ENCODE measurements at places on chromosomes 16 and 17. TPM values are rescaled to one million over a fixed set of nuclear protein-coding genes. Genes with fewer than 3 reads are reported as not detected.

GJD3 gene
- total RNA-seq: 2.0 TPM

PPY gene
- not detected for total RNA-seq

KIF2B gene
- not detected for total RNA-seq

BIRC5 gene
- 63.8 TPM for total RNA-seq

PIMREG gene
- 17.6 TPM for total RNA-seq

BCO1 gene
- total RNA-seq: not detected

TEX19 gene
- total RNA-seq: not detected

MYCBPAP gene
- 2.4 TPM for total RNA-seq

HAS3 gene
- 0.66 TPM for total RNA-seq

ARL5C gene
- total RNA-seq: under 0.01 TPM

HAP1 gene
- total RNA-seq: not detected

MYH10 gene
- total RNA-seq: 200 TPM

ADAM11 gene
- total RNA-seq: under 0.01 TPM

ZNF652 gene
- 10.3 TPM for total RNA-seq

MT4 gene
- not detected for total RNA-seq

SSTR5 gene
- 0.12 TPM for total RNA-seq

CCDC154 gene
- total RNA-seq: 0.37 TPM

GOSR1 gene
- 31.6 TPM for total RNA-seq

Data from aortic smooth muscle cell (primary cell).